ENCODE measurements at places on chromosomes 3 and 15.

- peak; percentile 46 for DNase-seq
Observed at GRCh38 chr3:134666466-134666865, 15.6 kb upstream of the KY start.

GRCh38 chr3:14565868-14566588 lies 25.9 kb upstream of the GRIP2 start:
- DNase-seq: peak; percentile 50

DNA sequence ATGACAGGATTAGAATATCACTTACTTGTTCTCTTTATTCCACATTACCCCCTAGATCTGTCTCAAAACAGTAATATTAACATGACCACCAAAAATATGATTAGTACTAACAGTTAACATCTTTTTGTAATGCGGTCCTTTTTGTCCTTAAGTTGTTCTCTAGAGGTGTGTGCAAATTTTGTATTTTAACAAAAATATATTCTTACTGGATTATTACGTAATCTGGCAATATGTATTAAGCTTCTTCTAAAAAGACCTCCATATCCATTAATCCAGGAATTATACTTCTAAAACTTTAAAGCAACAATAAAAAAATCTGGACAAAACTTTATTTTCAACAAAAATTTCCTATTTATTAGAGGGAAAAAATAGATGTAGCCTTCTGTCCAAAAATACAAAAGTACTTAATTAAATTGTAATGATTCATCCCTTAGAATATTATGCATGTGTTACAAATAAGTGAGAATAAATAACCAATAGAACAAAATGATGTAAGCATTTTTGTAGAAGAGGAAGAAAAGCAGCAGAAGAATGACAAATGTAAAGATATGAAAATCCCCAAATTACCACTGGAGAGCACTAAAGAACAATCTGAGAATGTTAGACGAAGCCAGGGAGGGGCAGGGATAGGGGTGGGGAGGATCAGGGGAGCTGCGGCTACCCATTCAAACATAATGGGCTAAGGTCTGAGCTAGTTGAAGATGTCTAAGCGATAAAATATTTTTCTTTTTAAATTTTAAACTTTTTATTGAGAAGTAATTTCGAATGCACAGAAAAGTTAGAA lies 945.6 kb downstream of the MCTP2 start:
- peak; percentile 36 for DNase-seq

- DNase-seq: no peak
Observed at GRCh38 chr3:131735116-131735515, 232.3 kb upstream of the MRPL3 start.

DNA sequence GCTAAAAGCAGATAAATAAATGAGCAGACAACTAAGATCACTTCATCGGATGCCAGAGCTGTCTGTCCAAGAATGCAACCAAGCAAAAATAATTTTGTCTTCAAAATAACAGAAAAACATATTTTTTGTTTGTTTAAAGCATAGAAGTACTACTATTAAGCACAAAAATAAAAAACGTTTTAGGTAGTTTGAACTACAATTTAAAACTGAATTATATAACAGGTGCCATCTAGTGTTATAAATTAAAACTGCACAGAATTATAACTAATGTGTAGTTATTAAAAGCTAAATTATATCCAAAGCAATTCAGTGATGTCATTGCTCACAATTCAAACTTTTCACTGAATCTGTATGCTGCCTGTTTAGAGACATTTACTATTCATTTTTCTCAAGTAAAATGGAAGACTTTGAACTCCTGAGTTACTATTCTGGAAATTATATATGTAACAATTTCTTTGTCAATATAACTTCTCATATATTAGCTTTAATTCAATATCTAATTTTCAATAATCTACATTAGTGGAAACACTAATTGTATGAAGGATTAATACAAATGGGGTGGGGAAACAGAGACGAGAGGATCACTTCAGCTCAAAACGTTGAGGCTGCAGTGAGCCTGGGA lies 29.5 kb downstream of the LINS1 start:
- DNase-seq: peak; percentile 58

- DNase-seq: peak; percentile 30
Observed at GRCh38 chr3:149815321-149815720, 2.3 kb downstream of the RNF13 start.

- DNase-seq: no peak
Observed at GRCh38 chr3:124419303-124419702, 310.9 kb upstream of the UMPS start.

GRCh38 chr3:154062513-154062912 lies 58.7 kb upstream of the ARHGEF26 start:
- no peak for DNase-seq

GRCh38 chr3:13105181-13105895 lies 32.1 kb upstream of the IQSEC1 start:
- no peak for DNase-seq

GRCh38 chr15:63218100-63218808 lies 28.8 kb downstream of the RAB8B start:
- peak; percentile 24 for DNase-seq

- DNase-seq: no peak
Observed at GRCh38 chr3:187788984-187789857, 44.0 kb upstream of the BCL6 start.

- no peak for DNase-seq
Observed at GRCh38 chr3:89266074-89266473, 158.7 kb downstream of the EPHA3 start.

- DNase-seq: no peak
Observed at GRCh38 chr3:120763601-120764000, 21.1 kb downstream of the GTF2E1 start.

GRCh38 chr15:57777003-57777402 lies 70.5 kb downstream of the POLR2M start:
- DNase-seq: no peak
